ENCODE measurements at places on chromosomes 2 and 18. TPM values are rescaled to one million over a fixed set of nuclear protein-coding genes. Genes with fewer than 3 reads are reported as not detected.
A peak's percentile ranks its signal among the peaks of the same experiment; 100 is the strongest.

GRCh38 chr2:147642765-147643164 is 202.1 kb upstream of the ACVR2A start:
- no peaks in the 10 kb centered on the region for H3K36me3 ChIP-seq
- H3K27me3 ChIP-seq = no peaks in the 10 kb centered on the region
- no peak for DNase-seq
- H3K27ac ChIP-seq = no peak overlapping the region
- H3K4me3 ChIP-seq = no peak overlapping the region
- H3K4me1 ChIP-seq = peaks cover 3% of the 10 kb centered on the region

DNA sequence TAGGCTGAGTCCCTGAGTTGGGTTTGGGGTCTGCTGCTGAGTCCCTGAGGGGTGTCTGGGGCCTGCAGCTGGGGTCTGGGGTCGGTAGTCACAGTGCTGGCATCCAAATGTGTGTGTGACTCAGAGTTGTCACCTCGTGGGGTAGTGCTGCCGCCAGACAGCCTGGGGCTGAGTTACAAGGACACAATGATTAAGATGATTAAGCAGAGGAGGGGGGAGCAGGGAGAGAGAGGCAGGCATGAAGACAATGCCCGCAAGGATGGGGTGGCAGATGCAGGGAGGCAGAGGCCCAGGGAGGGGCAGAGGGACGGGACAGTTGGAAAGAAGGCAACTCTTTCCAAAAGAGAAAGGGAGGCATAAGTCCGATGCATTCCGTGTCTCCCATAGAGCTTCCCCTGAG is 120.2 kb downstream of the CELF4 start:
- H3K4me3 ChIP-seq = no peak overlapping the region
- no peaks in the 10 kb centered on the region for H3K27me3 ChIP-seq
- no peak for DNase-seq
- H3K36me3 ChIP-seq = no peaks in the 10 kb centered on the region
- H3K4me1 ChIP-seq = peaks cover 8% of the 10 kb centered on the region

ECEL1 gene
- not detected for total RNA-seq

GRCh38 chr2:161371869-161372268 is 44.2 kb upstream of the TBR1 start:
- H3K4me1 ChIP-seq = no peaks in the 10 kb centered on the region
- no peak for DNase-seq
- H3K27me3 ChIP-seq = no peaks in the 10 kb centered on the region

TRIM54 gene
- total RNA-seq = not detected

GRCh38 chr18:75212751-75213090 is 2.1 kb downstream of the TSHZ1 start:
- peak overlapping the region; percentile 80 for H3K4me3 ChIP-seq
- H3K4me1 ChIP-seq = peaks cover 64% of the 10 kb centered on the region
- peaks cover 26% of the 10 kb centered on the region for H3K36me3 ChIP-seq
- DNase-seq = no peak

MGAT4A gene
- total RNA-seq = 93.9 TPM

DNA sequence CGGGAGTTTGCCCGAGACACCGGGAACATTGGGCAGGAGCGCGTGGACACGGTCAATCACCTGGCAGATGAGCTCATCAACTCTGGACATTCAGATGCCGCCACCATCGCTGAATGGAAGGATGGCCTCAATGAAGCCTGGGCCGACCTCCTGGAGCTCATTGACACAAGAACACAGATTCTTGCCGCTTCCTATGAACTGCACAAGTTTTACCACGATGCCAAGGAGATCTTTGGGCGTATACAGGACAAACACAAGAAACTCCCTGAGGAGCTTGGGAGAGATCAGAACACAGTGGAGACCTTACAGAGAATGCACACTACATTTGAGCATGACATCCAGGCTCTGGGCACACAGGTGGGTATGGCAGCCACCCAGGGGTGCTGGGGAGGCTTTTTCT is 73.8 kb upstream of the EML6 start:
- H3K27me3 ChIP-seq = no peaks in the 10 kb centered on the region
- H3K27ac ChIP-seq = no peak overlapping the region
- H3K4me3 ChIP-seq = no peak overlapping the region
- H3K4me1 ChIP-seq = peaks cover 7% of the 10 kb centered on the region
- no peak for DNase-seq

All from activated CD4-positive, alpha-beta T cell treated with anti-CD3 and anti-CD28 coated beads, Interleukin-2, amount 10 ng/mL, durations not matched to agents 7 days and 5 days (primary cell).